ENCODE measurements at places on chromosomes 16 and 17.

- DNase-seq, result no peak
Observed at GRCh38 chr17:83091257-83092141, 12.1 kb downstream of the METRNL start.

- no peak for DNase-seq
Observed at GRCh38 chr17:34613064-34614019, 34.0 kb downstream of the TMEM132E start.

DNA sequence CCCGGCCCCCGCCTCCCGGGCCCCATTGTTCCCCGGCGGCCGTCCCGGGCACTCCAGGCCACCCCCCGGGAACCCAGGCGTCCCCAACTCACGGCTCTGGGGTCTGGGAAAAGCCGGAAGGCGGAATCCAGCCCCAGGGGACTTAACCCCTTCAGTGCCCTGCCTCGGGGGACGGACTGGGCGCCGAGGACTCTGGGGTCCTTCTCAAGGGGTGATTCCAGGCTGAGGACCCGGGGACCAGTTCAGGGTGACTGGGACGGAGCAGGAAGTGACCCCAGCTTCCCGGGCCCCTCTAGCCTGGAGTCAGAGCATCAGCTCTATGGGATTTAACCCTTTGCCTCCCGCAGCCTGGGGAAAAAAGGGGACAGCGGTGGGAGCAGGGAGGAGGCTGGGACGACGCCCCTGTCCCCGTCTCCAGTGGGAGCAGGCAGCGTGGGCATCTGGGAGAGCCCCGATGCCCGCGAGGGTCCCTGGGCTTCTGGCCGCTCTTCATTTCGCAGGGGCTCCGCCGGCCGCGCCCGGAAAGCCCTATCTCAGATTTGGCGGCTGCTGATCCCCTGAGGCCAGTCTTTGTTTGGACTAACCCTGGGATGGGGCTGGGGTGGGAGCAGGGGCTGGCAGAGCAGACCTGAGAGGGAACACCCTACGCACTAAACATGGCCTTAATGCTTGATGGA is at the start of gene ZNF629:
Gene ZNF629 (minus strand): TSS at position 270 of the 677 bp plus-strand sequence. CDS start 2,723 bp downstream, outside the sequence.
- DNase-seq, result no peak

GRCh38 chr17:8287651-8288335 is 677 bp upstream of the RANGRF start:
- no peak for DNase-seq

GRCh38 chr16:77450790-77451487 is 16.1 kb upstream of the ADAMTS18 start:
- DNase-seq, result no peak

DNA sequence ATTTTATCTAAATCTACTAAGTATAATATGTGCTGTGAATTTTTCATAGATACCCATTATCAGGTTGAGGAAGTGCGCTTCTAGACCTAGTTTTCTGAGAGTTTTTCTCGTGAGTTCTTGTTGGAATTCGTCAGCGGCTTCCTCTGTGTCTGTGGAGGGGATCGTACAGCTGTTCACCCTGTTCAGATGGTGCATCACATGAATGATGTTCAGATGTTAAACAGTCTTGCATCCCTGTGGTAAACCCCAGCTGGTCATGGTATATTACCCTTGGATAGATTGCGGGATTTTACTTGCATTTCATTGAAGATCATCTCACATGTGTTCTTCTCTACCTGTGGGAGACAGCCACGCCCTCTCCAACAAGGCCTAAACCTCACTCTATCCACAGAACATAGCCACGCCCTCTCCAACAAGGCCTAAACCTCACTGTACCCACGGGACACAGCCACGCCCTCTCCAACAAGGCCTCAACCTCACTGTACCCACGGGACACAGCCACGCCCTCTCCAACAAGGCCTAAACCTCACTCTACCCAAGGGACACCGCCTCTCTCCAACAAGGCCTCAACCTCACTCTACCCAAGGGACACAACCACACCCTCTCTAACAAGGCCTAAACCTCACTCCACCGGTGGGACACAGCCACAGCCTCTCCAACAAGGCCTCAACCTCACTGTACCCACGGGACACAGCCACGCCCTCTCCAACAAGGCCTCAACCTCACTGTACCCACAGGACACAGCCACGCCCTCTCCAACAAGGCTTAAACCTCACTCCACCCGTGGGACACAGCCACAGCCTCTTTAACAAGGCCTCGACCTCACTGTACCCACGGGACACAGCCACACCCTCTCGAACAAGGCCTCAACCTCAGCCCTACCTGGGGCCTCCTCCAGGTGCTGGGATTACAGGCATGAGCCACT is 180.2 kb upstream of the CHMP6 start:
- DNase-seq, result no peak

- DNase-seq, result no peak
Observed at GRCh38 chr16:55426865-55427484, 52.0 kb upstream of the MMP2 start.

GRCh38 chr17:16329519-16330271 is 23.6 kb downstream of the CENPV start:
- no peak for DNase-seq

DNA sequence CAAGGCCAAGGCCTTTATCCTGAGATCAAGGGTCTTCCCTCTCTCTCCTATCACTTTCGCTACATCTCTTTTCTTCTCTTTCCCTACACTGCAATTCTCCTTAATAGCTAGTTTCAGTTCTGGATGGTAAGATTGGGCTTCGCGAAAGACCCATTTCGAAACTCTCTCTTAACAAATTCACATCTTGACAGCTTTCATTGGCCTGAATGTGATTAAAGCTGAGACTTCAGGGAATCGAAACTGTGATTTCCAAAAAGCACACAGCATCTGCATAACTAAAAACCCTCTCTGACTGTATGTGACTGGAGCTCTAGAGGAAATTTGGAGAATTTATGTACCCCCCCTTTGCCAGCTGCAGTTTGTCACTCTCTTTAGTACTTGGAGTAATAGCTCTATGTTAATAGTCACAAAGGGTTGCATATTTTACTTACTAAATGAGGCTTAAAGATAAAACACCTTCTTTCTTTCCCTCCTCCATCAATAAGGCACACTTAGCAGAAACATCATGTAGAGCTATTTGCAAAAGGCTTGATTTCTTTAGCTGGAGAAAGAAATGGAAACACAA is 105.3 kb upstream of the FAM20A start:
- DNase-seq, result no peak

Data from NCI-H524 treated with DMSO at 0.1 percent for 48 hours (cell line).